ENCODE measurements at places on chromosomes 4 and X.
A peak's percentile ranks its signal among the peaks of the same experiment; 100 is the strongest.

- DNase-seq: no peak
Measured at GRCh38 chr4:2962614-2963174, 512 bp downstream of the NOP14 start.

DNA sequence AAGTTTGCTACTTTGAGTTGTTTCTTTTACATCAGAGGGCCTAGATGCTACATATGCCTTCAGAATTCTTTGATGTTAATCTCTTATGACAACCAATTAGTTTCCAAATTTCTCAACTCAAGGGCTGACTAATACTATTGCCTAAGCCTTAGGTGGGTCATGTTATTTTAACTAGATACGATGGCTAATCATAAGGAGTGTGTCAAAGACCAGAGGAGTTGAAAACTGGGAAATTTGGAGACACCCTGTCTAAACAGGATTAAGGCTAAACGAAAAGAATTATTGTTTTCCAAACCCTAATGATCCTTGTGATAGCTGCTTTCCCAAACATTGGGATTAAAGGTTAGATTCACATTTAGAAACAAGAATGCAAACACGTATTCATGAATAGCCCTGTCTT is 228.5 kb downstream of the PCDH7 start:
- DNase-seq: no peak

DNA sequence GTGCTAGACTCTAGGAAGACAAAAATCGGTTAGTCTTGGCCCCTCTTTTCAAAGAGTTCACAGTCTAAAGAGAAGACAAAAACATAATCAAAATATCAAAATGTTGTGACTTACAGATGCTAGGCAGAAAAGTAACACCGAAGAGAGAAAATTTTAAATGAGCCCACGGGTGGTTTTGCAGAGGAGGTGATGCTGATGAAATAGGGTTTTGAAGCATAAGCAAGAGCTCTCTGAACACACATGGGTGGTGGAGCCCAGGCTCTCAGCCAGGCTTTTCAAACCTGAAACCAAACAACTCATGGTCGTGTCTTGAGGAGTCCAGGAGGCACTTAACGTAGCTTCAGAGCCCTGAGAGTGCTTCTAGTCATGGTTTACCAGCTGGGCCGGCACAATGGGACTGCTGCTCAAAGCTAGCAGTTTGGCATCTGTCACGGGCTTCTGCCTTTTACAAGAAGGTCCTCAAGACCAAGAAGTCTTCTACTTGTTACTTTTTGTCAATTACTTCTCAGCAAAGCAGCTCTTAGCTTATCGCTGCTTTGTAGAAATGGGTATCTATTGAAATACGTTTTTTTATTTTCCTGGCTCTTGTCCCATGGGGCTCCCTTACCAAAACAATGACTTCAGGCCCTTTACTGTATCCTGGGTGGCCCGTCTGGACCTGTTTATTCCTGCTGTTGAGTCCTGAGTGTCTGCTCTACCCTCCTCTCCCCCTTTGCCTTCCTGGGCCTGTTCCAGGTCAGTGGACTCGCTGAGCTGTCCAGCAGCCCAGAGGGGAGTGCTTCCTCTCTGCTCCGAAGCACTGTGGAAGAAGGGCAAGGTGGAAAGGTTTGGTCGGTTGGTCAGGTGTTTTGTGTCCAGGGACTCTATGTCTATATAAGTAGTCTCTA is 69.5 kb downstream of the TNIP2 start:
- DNase-seq: no peak

- DNase-seq: no peak
Measured at GRCh38 chrX:52983321-52984000, 25.1 kb upstream of the FAM156A start.

DNA sequence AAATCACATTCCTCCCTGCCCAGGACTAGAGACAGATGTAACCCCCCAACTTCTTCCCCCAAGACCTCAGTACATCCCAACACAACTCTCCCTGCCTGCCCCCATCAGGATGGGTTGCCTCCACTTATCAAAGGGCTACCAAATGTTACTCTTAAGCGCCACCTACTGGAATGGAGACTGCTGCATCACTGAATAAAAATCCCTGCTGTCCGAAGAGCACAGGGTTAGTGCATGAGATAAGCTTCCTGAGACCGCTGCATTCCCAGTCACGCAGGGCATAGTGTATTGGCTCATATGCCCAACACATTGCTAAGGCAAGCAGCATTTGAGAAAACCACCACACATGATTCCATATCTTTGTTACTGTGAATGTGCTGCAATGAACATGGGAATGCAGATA is 544.5 kb downstream of the PPP4R3C start:
- no peak for DNase-seq

DNA sequence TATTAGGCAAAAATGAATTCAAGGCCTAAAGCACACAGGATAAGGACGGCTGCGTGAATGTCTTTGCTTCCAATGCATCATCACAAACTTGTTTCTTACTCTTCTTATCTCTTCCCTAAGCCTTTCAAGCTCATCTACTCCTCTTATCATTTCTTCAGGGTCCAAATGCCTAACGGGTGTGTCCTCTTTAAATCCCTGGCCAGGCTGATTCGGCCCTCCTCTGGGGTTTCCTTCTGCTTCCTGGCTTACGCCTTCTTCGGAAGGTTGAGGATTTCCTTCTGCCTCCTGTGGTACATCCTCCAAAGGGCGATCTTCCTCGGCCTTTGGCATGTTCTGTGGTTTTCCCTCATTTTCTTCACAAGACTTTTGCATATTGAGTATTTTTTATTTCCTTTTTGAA is 1.3 kb downstream of the TCEAL8 start:
- no peak for DNase-seq

DNA sequence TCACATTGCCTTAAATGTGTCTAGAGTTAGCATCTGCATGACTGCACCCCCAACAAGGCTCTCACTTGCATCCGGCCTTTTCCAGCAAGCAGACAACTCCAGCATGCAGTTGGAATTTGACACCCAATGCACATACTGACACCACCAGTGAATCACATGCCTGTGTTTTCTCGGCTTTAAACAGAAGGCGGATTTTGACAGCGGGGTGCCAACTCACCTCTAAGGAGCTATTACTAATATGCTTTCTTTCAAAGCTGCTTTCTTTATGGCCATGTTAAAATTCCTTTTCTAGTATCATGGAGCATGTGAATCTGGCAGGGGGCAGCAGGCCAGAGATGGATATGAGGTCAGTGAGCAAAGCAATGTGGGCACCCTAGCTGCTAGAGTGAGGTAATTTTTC is 78.0 kb upstream of the CLNK start:
- DNase-seq: no peak

DNA sequence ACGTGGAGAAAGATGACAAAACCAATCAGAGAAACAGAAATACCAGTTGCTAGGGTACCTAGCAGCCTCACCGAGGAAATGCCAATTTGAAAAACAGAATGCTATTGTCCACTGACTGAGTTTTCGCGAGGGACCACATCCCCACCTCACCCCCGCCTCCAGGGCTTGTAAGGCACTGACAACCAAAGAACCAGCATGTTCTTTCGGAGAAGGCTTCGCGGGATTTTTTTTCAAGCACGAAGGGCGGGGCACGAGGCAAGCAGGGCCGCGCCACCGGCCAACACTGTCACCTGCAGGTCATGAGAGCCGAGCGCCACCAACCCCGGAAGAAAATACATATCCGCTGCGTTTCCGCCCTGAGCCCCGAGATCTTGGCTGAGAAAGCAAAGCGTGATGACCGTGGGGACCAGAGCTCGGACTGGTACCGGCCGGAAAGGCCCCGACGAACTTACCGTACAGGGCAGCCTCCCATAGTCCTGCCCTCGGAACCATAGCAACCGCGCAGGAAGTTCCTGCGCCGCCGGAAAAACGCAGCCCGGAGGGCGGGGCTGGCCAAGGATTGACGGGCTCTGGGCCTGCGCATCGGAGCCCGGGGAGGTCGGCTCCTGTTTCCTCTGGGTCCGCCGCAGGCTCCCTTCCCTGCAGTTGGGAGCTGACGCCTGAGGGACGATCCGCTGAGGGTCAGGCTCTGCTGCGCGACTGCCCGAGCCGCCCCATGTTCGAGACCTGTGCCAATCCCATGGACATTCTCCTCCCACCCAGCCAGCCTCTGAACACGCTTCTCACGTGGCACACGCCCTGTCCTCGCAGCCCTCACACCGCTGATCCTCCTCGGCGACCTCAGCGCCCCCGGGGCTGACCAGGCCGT is 59.2 kb upstream of the PAGE5 start:
- peak; percentile 74 for DNase-seq

GRCh38 chrX:108199041-108199440 is 107.5 kb downstream of the ATG4A start:
- no peak for DNase-seq

GRCh38 chrX:23907498-23908218 is at the start of the genes APOO and CXorf58:
Gene APOO (minus strand): TSS chrX:23907938. CDS start chrX:23907702, 236 bp downstream.
Gene CXorf58 (plus strand): TSS chrX:23908006. CDS start chrX:23910303, 2,297 bp downstream.
- DNase-seq: peak; percentile 82

DNA sequence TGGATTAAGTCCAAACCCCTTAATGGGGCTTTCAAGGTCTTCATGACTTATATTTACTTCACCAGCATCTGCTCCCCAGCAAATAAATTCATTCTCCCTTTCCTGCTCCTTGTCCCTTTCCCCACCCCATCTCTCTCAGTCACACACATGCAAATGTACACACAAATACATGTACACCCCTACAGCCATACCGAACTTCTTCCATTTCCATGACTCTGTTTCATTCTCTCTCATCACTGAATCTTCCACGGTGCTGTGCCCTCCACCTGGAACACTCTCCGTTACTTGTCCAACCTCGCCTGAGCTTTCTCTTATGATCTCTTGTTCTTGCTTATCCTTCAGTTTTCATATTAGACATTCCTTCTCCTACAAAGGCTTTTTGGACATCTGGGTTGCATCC is 22.0 kb upstream of the RPA4 start:
- DNase-seq: no peak

DNA sequence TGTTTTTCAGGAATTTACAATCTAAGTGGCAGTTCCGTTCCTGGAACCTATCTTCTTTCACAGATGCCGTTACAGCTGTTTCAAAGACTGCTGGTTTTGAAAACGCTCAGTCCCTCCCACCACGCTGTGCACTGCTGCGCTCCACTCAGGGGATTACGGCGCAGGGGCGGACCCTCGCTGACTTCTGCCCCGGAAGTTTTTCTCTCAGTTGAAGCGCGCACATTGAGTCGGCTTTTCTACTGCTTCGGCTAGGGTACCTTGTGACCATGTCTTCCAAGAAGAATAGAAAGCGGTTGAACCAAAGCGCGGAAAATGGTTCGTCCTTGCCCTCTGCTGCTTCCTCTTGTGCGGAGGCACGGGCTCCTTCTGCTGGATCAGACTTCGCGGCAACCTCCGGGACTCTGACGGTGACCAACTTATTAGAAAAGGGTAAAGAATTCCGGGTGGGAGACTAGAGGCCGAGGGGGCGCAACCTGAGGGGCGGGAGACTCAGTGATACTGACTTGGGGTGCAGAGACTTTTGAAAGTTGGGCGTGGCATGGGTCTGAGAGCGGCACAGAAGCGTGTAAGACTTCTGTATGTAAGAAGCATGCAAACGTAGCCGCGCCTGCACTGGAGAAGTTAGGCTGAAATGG is 597 bp upstream of the NUDT6 start:
- DNase-seq: peak; percentile 69

DNA sequence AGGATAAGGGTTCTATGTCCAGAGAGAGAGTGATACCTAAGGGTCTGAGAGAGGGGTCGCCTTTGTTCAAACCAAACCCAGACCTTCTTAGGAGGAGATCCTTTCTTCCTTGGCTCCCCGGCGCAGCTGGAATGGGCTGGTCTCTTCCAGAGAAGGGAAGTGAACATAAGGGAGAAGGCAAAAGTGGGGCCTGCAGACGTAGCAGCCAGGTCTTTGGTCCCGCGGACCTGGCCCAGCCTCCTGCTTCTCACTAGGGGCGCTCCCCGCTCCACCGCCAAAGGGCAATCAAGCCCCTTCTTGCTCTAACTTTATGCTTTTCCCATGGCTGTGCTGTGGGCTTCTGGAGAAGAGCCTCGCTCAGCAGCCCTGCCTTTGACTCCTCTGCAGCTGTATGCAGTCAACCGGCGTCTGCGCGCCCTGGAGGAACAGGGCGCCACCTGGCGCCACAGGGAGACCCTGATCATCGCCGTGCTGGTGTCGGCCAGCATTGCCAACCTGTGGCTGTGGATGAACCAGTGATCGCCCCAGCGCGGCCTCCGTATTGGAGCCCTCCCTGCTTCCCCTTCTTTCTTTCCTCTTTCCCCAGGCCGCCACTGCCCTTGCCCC is 6.5 kb downstream of the FATE1 start:
- no peak for DNase-seq

- DNase-seq: no peak
Measured at GRCh38 chr4:19971829-19972228, 279.9 kb upstream of the SLIT2 start.

GRCh38 chr4:55336138-55337034 is 9.7 kb upstream of the SRD5A3 start:
- no peak for DNase-seq

DNA sequence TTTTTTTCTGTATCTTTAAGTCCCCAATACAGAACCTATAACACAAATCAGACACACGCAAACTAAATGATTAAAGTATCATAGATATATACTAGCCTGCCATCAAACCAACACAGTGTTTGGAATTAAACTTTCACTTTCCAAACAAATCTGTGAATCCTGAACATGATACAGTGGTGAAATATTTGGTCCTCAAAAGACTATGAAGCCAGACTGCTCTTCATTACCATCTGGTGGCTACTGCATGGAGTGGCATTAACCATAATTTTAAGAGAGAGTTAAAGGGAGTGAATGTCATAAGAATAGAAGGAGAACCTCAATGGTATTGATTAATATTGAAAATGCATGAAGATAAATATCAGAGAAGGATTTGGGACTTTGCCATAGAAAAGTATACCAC is 9.2 kb upstream of the GABRA4 start:
- DNase-seq: no peak

DNA sequence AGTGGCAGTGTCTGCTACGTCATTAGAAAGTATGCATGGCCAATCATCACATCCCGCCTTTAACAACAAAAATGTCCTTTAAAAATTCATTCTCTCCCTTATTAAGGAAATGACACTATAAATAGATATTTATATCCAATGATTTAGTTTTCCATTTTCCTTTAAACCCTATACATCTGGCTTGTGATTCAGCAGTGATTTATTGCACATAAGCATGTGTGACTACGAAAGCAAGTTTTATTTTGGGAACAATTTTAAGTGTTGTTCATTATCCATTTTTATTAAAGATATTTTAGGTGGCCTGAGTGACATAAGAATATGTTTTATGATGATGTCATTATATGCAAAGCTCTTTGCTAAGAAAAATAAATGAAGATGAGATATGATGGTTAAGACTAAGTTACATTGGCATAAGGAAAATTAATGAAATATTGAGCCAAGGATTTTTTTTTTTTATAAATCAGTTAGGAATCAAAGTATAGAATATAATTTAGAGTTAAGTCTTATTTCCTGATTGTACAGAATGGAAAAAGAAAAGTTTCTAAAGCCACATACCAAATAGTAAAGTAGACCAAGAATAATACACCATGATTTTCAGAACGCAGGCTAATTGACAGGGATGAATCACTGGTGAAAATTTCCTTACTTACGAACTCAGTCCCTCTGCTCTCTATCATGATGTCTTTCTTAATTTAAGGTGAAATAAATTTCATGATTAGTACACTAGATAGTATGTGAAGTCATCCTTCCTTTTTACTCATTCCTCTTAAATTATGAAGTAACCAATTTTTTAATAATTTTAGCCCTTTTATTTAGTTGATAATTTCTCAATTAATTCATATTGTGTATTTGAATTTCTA is 822.4 kb downstream of the FAT4 start:
- no peak for DNase-seq
